Chondrocyte (in vitro differentiated cells): ENCODE measurements at places on chromosomes 3 and 15. TPM values are rescaled to one million over a fixed set of nuclear protein-coding genes. Genes with fewer than 3 reads are reported as not detected.
A peak's percentile ranks its signal among the peaks of the same experiment; 100 is the strongest.

The CHRD gene
- 1.4 to 4.7 TPM (median 1.5 TPM) in 3 replicates for total RNA-seq

The HHLA2 gene
- not detected in 3 replicates for total RNA-seq

GRCh38 chr3:127321371-127321770 is 33.5 kb upstream of the PRR20G start:
- H3K27me3 ChIP-seq: peaks cover 21% of the 10 kb centered on the region
- H3K27ac ChIP-seq: no peak overlapping the region
- H3K4me3 ChIP-seq: no peak overlapping the region
- DNase-seq: no peak
- no peaks in the 10 kb centered on the region for H3K4me1 ChIP-seq
- no peaks in the 10 kb centered on the region for H3K36me3 ChIP-seq

- H3K27ac ChIP-seq: peak overlapping the region; percentile 94
- peaks cover 49% of the 10 kb centered on the region for H3K4me1 ChIP-seq
- no peaks in the 10 kb centered on the region for H3K27me3 ChIP-seq
- H3K36me3 ChIP-seq: peaks cover 30% of the 10 kb centered on the region
- H3K4me3 ChIP-seq: peak overlapping the region; percentile 98
- peak; percentile 98 for DNase-seq
Measured at GRCh38 chr3:4978966-4979427, 240 bp upstream of the BHLHE40 start.

DNA sequence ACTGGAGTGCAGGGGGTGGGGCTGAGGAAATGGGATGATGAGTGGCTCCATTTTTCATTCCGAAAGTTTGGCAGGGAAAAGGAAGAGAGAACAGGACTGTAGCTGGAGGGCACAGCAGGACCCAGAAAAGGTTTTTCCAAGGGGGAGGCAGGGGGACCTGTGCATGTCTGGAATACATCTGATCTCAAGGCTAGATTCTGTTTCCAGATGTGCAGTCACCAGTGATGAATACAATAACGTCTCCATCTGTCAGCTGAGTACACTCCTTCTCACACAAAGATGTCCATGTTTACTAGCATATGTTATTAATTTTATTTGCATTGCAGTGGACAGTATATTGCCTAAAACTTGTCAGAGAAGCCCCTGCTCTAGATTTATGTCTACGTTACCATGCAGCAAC is 39.9 kb upstream of the PRTG start:
- H3K4me1 ChIP-seq: peaks cover 7% of the 10 kb centered on the region
- H3K27me3 ChIP-seq: no peaks in the 10 kb centered on the region
- no peak for DNase-seq

The AADAC gene
- total RNA-seq: not detected in 3 replicates

The ESYT3 gene
- 0.39 to 0.70 TPM (median 0.54 TPM) in 3 replicates for total RNA-seq

The HAUS2 gene
- 18.5 to 22.5 TPM (median 21.7 TPM) in 3 replicates for total RNA-seq

The SNX4 gene
- total RNA-seq: 40.3 to 41.0 TPM (median 40.9 TPM) in 3 replicates

- DNase-seq: no peak
- no peak overlapping the region for H3K4me3 ChIP-seq
- H3K27ac ChIP-seq: no peak overlapping the region
- no peaks in the 10 kb centered on the region for H3K27me3 ChIP-seq
- no peaks in the 10 kb centered on the region for H3K36me3 ChIP-seq
- H3K4me1 ChIP-seq: peaks cover 9% of the 10 kb centered on the region
Measured at GRCh38 chr3:143429628-143430514, 310.3 kb downstream of the CHST2 start.

DNA sequence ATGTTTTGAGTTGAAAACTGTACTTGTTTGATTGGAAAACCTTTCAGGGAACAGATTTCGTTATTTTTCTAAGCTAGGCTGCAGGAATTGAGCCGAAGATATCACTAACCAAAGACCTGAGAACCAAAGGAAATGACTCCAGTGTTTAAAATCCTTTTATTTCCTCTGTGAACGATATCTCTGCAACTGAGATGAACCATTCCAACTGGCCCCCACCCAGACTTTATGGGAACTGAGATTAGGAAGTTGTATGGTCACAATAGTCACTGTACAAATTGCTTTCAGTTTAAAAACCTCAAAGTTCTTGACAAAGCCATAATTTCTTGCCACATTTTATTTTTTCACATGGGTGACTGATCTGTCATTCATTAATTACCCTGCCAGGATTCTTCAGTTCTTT is 232.4 kb downstream of the RBMS3 start:
- H3K4me3 ChIP-seq: no peak overlapping the region
- H3K27ac ChIP-seq: peak overlapping the region; percentile 70
- H3K27me3 ChIP-seq: no peaks in the 10 kb centered on the region
- no peak for DNase-seq
- H3K4me1 ChIP-seq: peaks cover 38% of the 10 kb centered on the region
- H3K36me3 ChIP-seq: peaks cover 2% of the 10 kb centered on the region

The SLC38A3 gene
- total RNA-seq: 1.00 to 1.9 TPM (median 1.2 TPM) in 3 replicates

DNA sequence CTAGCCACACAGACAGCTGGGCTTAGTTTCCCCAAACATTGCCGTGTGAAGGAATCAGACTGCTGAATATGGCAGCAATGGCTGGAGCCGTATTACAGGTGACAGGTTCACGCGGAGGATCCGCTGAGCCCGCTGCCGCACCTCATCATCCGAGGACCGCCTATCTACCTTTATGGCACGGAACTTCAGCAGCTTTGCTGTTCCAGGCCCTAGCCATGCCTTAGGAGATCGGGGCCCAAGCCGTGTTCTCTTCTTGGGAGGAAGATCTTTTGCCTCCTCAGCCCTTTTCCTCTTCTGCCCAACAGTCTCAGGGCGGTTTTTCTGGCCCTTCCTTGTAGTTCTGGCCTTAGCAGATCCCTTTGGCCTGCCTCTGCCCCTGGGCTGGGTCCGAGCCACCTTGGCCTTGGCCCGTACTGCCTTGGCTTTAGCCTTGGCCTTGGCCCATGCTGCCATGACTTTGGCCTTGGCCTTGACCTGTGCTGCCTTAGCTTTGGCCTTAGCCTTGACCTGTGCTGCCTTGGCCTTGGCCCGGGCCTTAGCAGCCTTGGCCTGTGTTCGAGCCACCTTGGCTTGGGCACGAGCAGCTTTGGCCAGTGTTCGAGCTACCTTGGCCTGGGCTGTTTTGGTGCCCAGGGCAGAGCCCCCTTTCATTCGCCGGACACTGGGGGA is 3.2 kb downstream of the CCDC71 start:
- no peak overlapping the region for H3K27ac ChIP-seq
- H3K4me3 ChIP-seq: no peak overlapping the region
- H3K4me1 ChIP-seq: peaks cover 21% of the 10 kb centered on the region
- DNase-seq: no peak
- no peaks in the 10 kb centered on the region for H3K27me3 ChIP-seq

- peak; percentile 65 for DNase-seq
- no peaks in the 10 kb centered on the region for H3K36me3 ChIP-seq
- no peaks in the 10 kb centered on the region for H3K27me3 ChIP-seq
- H3K4me3 ChIP-seq: no peak overlapping the region
Measured at GRCh38 chr3:184593220-184593927, 31.8 kb downstream of the EPHB3 start.

DNA sequence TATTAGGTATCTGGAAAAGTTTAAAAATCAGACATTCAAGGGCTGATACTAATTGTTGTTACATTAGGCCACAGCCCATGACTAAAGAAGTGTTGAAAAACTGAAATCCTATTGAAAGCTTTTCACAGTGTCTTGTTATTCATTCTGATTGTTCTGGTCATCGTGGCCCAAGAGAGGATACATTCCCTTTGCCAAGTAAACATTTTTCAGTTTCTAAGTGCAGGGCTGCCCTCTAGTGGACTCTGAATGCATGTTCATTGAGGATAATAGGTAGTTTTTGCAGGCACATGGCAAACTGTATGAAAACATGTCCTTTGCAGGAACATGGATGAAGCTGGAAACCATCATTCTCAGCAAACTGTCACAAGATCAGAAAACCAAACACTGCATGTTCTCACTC is 181.1 kb downstream of the MYRIP start:
- DNase-seq: no peak
- H3K27ac ChIP-seq: no peak overlapping the region
- H3K36me3 ChIP-seq: peaks cover 3% of the 10 kb centered on the region
- no peaks in the 10 kb centered on the region for H3K4me1 ChIP-seq
- H3K4me3 ChIP-seq: no peak overlapping the region

The COL6A5 gene
- not detected in 3 replicates for total RNA-seq

DNA sequence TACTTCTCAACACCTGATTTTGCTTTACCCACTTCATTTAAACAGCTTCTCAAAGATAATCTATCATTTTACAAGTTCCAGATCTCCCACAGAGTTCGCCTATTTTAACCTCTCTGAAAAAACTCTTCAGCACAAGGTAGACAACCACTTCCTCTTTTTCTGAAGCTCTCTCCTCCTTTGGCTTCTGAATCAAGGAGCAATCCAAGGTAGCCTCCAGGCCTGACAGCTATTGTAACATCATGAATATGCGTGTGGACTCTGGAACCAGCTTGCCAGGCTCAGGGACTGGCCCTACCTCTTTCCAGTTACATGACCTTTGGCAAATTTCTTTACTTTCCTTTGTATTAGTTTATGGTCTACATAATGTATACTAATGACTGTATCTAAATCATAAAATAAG is 405.9 kb upstream of the ZNF385D start:
- peaks cover 13% of the 10 kb centered on the region for H3K27me3 ChIP-seq
- H3K27ac ChIP-seq: no peak overlapping the region
- H3K4me1 ChIP-seq: no peaks in the 10 kb centered on the region
- no peak overlapping the region for H3K4me3 ChIP-seq
- no peak for DNase-seq

GRCh38 chr15:80247320-80247719 is 4.7 kb downstream of the CTXND1 start:
- H3K27me3 ChIP-seq: peaks cover 68% of the 10 kb centered on the region
- DNase-seq: no peak
- H3K4me3 ChIP-seq: no peak overlapping the region
- H3K4me1 ChIP-seq: peaks cover 8% of the 10 kb centered on the region
- H3K36me3 ChIP-seq: peaks cover 2% of the 10 kb centered on the region

DNA sequence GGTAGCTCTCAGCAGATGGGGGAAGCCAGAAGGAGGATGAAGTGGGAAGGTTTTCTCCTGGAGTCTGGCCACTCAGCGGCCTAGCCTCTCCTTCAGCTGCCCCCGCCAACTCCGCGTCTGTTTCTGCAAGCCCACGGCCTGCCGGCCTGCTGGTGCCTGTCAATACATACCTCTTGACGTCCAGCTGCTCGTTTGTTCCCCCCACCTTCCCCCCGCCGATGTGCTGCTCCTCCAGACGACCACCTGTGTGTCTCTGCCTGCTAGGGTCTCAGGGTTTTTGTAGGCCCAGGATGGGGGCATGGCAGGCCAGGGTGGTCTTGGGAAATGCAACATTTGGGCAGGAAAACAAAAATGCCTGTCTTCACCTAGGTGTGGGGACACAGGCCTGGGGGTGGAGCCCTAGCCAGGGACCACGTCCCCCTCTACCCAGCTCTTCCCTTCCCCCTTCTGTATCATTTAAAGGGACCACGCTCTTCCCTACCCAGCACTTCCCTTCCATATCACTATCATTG is 137.8 kb downstream of the ALCAM start:
- H3K36me3 ChIP-seq: no peaks in the 10 kb centered on the region
- H3K27ac ChIP-seq: peak overlapping the region; percentile 42
- H3K4me1 ChIP-seq: peaks cover 65% of the 10 kb centered on the region
- no peak overlapping the region for H3K4me3 ChIP-seq
